ENCODE measurements at places on chromosomes 12 and 14.

GRCh38 chr14:102545461-102546265 is 36.1 kb upstream of the ANKRD9 start:
- peak; percentile 65 for DNase-seq

DNA sequence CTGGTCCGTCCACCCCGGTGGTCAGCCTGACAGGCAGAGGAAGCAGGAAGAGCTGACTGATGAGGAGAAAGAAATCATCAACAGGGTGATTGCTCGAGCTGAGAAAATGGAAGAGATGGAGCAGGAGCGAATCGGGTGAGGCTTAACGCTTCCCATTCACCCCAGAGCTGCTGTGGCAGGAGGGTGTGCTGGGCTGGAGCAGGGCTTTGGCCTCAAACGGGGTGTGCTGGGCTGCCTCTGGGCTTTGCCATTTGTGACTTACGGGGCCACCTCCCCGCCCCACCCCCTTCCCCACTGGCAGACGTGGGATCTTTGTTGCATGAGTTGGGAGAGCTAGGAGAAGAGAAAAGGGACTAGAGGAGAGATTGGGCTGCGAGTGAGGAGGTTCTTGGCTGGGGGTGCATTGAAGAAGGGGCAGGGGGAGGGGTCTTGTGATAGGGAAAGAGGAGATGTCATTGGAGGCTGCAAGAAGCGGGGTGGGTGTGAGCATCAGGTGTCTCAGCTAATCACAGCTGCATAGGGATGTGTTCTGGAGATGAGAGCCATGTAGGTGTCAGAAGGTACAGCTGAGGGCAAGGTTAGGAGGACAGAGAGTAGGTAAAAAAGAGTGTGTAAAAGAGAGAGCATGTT is 56.3 kb downstream of the RPH3A start:
- no peak for DNase-seq

- no peak for DNase-seq
Observed at GRCh38 chr14:51849097-51849496, 11.3 kb upstream of the GNG2 start.

GRCh38 chr12:41277100-41277945 is 89.2 kb downstream of the PDZRN4 start:
- DNase-seq = peak; percentile 50

DNA sequence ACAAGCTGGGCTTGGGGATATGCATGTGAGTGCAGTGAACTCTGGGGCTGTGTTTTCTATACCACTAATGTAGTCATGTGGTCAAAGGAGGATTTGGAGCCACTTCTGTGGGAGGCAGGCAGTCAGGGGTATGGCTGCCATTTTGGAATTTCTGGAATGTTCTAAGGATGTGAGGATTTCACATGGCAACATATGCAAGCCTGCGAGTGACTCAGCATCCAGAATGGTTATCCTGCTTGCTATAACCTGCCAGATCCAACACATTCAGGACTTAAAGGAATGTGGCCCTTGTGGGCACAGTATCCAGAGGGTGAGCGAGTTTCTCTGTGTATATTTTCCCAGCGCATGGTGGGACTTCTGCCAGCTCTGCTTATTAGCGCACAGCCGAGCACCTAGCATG is 249.2 kb upstream of the PWP1 start:
- DNase-seq = peak; percentile 93

- DNase-seq = no peak
Observed at GRCh38 chr12:121166356-121166755, 33.7 kb downstream of the P2RX7 start.

GRCh38 chr14:103161054-103161397 is 37.8 kb downstream of the TNFAIP2 start:
- no peak for DNase-seq

DNA sequence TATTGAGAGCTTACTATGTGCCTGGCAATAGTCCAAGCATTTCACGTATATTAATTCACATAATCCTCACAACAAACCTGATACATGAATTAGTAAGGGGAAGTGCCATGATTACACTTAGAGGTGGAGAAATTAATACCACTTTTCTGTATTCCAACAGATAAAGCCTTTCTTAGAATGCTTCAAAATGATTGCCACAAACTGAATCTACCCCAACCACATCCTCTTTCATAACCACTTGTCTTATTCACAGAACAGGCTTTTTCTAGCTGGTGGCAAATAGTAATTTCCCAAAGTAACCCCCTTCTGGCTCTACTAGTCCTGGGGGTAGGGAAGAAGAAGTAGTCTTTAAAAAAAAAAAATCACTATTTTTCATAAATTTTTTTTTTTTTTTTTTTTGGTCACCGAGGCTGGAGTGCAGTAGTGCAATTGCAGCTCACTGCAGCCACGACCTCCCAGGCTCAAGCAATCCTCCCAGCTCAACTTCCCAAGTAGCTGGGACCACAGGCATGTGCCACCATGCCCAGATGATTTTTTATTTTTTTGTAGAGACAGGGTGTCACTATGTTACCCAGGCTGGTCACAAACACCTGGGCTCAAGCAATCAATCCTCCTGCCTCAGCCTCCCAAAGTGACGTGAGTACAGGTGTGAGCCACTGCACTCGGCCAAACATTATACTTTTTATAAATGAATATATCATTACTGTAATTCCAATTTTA is 59.0 kb upstream of the ARID2 start:
- DNase-seq = peak; percentile 68

- DNase-seq = no peak
Observed at GRCh38 chr14:24313913-24314312, 2.6 kb downstream of the LTB4R start.

DNA sequence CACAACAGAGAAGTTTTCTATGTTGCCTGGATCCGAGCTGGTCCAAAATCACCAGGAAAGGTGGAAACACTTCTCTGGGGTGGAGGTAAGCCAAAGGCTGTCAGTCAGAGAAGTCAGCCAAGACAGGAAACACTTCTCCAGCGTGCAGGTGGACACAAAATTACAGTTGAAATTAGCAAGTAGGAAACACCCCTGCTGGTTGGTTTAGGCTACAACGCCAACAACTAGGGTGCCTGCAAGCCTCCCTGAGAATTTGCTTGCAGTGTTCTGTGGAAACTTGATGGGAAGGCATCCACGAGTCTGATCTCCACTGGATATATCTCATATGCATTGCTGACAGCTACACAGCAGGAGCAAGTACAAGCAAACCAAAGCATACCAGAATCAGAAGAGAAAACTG is 600.5 kb downstream of the RERGL start:
- no peak for DNase-seq

GRCh38 chr12:47709671-47710070 is 3.8 kb upstream of the RPAP3 start:
- DNase-seq = no peak

DNA sequence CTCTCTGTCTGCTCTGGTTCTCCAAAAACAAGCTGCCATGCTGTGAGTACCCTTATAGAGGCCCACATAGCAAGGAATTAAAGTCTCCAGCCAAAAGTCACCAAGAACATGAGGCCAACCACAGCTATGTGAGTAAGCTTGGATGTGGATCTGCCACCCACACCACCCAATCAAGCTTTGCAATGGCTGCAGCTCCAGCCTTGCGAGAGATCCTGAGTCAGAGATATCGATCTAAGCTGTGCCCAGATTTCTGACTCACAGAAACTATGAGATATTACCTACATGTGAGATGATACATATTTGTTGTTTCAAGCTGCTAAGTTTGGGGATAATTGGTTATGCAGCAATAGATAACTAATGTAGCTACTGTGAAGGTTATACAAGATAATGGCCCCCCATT is 15.5 kb upstream of the TMEM233 start:
- DNase-seq = no peak

GRCh38 chr12:117155278-117156060 is 34.8 kb downstream of the FBXO21 start:
- peak; percentile 52 for DNase-seq

DNA sequence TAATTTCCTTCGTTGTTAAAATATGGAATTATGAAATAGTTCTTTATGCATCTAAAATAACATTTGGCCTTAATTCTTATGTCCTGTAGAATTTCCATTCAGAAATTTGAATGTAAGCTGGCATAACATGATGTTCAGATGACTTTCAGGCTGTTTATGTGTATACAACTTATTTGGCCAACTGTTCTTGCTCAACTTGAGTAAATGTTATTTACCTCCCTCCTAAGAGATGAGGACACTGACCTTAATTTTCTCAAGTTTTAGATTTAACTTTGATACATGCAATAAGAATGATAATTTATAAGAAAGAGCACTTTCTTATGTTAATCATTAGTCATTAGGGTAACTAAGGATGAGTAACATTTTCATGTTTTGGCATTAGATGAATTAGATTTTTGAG is 365.4 kb downstream of the AEBP2 start:
- DNase-seq = no peak

GRCh38 chr12:84038242-84038641 is 874.4 kb downstream of the SLC6A15 start:
- no peak for DNase-seq

- no peak for DNase-seq
Observed at GRCh38 chr12:6948873-6949594, 2.1 kb upstream of the PTPN6 start.

DNA sequence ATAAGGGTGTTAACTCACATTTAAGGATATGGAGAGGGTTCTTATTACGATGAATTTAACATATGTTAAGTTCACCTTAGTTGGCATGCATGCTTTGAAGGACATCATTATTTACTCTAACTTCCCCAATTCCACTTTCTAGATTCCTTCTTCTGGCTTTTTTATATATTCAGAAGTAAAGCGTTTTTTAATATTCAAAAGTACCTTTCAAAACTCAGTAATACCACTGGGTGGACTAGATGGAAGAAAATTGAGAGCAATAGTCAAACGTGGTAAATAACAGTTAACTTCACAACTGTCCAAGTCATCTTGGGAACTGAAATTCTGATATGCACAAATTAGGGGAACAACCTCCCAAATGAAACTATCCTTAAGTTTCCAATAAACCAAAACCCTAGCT is 9.1 kb downstream of the SINHCAF start:
- DNase-seq = no peak

DNA sequence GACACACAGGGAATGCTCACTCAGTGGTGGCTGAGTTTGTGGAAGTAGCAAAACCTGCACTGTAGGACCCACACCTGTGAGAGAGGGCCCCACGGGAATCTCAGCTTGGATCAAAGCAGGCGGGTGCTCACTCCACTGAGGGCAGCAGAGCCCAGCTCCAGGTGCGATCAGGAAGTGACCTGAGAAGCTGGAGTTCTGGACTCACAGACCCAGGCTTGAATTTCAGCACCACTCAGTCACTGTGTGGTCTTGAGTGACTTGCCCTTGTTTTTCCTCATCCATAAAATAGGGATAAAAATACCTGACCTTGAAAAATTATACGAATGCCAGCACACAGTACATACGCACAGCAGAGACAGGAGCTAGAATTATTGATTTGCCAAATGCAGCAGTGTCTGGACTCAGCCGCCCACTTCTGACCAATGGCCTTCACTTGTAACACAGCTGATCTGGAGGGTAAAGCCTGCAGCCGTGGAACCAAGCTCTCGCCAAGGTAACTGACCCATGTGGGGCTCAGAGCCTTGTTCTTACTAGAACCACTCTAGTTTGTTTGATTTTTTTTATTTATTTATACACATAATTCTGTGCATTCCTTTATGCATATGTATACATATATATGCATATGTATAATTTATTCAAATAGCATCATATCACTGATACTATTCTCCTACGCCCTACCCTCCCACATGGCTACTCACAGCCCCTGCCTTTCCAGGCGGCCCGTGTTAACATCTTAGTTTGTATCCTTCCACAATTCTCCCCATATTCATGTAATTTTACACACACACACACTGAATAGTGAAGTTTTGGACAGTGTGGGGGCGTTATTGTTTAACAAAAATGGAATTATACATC is 53.9 kb downstream of the DPF3 start:
- no peak for DNase-seq

DNA sequence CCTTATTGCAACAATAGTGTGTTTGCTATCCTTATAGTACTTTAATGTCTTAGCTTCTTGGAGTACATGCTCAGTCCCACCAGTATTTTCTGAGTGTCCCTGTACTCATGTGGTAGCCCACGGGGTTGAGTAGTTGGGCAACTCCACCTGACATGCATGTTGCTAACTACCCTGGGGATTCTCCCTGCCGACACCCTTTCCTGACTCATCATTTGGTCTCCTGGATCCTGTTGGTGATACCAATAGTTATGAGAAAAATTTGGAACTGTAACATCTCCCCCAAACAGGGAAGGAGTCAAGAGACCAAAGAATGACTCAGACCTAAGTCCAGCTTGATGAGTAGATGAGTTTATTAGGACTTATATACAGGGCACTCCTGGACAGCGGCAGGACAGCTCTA is 101.6 kb downstream of the BRMS1L start:
- DNase-seq = peak; percentile 0

- DNase-seq = no peak
Observed at GRCh38 chr14:23195552-23196101, 12.2 kb upstream of the SLC7A8 start.

DNA sequence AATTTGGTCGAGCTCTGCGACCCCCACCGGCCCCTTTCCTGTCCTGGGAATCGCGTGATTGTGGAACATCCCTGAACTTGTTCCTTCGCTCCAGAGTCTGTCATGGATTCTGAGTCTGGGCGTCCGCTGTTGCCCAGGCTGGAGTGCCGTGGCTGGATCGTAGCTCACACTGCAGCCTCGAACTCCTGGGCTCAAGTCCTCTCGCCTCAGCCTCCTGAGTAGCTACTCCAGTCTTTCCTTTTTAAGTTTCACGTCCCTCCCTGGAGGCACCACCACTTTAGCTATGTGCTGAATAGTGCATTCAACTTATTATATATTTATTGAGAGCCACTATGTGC is 698 bp downstream of the ACOT6 start:
- no peak for DNase-seq

DNA sequence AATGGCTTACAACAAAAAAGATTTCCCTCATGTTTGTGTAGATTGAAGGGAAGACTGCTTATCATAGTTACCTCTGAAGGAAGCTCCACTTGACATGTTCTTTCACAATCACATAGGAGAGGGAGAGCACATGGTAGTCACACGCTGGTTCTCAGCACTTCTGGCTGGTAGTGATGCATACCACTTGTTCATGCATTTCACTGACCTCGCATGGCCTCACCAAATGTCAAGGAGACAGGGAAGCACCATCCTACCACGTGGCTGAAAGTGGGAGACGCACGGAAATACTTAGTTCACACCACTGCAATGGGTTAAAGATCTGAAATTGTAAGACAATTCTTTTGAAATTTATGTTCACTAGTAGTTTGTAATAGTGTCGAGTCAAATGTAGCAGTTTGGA is 74.0 kb downstream of the PDE3A start:
- DNase-seq = peak; percentile 63

DNA sequence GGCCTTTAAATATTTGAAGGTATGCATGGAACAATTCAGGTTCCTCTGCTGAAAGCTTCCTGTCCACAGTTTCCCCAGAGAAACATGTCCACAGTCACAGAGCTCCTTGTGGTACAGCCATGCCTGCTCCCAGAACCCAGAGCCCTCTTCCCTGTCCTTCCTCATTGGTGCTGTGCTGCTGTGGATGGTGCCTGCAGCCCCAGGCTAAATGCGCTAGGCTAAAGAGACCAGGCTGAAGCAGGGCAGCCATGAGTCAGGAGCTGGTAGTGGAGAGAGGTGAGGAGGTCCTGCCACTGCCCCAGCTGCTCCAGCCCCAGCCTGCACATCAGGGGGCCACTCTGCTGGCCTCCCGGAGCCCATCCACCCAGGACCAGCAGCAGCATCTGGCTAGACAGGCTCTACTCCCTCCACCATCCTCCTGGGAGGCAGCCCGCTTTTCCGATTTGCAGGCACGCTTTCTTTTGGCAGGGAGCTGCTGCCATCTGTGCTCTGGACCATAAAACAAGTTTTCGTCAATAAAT is 65.4 kb upstream of the DDX11 start:
- no peak for DNase-seq

- no peak for DNase-seq
Observed at GRCh38 chr14:96987771-96988170, 190.6 kb downstream of the VRK1 start.

Data from amniotic epithelial cell (primary cell).